ENCODE measurements at places on chromosomes 12 and 14.
A peak's percentile ranks its signal among the peaks of the same experiment; 100 is the strongest.

GRCh38 chr12:109588461-109589239 lies 15.1 kb downstream of the MVK start:
- no peak for DNase-seq

DNA sequence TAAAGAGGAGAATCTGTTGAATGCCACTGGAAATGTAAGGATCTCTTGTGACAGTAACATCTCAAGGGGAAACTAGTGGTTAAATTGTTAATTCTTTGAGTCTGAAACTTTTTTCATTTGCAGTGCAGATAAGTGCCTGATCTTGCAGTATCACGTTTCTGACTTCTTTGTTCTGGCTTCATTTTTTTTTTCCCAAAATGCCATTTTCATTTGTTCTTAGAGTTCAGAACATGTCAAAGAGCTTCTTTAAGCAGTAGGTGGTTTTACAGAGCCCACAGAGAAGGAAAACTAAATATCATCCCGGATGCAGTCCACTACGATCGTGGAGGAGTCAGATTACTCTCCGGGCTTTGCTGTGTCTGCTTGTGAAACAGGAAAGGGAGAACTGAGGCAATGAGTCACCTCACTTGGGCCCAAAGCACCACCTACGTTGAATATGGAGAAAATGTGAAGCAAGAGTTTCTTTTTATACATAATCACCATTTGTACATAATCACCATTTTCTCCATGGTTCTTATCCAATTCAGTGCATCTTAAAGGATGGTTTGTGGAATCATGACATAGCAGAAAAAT lies 43.9 kb downstream of the HMGA2 start:
- DNase-seq = no peak

- no peak for DNase-seq
Measured at GRCh38 chr12:108886873-108887629, 7.2 kb downstream of the DAO start.

GRCh38 chr12:130195776-130196175 lies 33.5 kb downstream of the FZD10 start:
- no peak for DNase-seq

DNA sequence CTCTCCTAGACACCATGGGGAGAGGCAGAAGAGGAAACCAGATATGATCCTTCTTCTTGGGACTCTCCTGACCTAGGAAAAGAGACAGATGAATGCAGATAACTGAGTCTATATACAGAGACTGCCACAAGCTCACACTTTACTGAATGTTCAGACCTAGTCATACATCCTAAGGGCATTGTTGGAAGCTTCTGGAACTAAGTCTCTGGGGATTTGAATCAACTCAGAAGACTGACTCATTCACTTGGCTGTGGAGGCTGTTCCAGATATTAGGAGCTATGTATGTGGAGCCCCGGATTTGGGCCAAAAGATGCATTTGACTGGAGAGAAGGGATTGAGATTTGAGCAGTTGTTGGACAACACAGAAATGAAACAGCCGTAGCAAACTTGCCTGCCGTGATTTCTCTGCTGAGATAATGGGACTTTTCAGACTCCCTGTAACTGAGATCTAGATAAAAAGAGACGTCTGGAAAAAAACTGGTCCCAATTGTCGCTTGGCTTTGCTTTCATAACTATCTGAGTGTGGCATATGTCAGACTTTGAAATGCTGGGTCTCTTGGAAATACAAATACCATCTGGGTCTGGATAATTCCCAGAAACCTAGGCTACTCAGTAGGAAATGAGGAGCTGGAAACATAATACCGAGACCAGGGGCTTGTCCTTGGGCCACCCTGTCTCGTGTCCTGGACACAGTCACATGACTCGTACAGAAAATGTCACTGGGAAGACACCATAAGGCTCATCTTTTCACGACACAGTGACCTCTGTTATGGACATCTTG lies 396.8 kb downstream of the NUAK1 start:
- DNase-seq = no peak

GRCh38 chr12:67988601-67989021 lies 636 bp upstream of the IFNG-AS1 start:
- no peak for DNase-seq

DNA sequence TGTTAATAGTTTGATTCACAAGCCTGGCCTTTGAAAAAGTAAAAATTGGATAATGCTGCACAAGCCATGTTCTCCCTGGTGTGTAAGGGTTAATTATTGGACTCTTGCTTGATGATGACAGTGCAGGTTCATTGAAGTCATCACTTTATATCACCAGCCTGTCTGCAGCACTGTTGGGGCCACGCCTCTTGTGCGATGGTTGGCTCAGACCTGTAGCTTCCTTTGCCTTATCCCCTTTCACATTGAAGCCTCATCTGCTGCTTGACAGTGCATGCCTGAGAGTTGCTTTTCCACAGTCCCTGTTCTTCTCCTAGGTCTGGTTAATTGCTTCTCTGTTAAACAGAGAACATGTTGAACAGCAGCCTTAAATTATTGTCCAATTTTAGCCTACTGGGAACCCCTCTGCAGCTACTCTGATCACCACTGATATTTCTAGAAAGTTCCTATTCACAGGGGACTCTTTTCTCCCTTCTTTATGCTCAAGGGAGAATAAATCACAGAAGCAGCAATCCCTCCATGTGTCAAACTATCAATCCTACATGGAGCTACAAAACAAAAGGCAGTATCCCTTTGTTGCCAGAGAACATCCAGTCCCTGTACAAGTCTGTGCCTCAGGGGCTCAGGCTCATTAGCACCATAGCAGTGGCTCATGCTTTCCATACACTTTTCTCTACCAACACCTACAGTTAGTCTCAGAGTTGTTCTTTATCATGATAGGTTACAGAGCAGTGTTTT lies 322.1 kb downstream of the RGS6 start:
- no peak for DNase-seq

DNA sequence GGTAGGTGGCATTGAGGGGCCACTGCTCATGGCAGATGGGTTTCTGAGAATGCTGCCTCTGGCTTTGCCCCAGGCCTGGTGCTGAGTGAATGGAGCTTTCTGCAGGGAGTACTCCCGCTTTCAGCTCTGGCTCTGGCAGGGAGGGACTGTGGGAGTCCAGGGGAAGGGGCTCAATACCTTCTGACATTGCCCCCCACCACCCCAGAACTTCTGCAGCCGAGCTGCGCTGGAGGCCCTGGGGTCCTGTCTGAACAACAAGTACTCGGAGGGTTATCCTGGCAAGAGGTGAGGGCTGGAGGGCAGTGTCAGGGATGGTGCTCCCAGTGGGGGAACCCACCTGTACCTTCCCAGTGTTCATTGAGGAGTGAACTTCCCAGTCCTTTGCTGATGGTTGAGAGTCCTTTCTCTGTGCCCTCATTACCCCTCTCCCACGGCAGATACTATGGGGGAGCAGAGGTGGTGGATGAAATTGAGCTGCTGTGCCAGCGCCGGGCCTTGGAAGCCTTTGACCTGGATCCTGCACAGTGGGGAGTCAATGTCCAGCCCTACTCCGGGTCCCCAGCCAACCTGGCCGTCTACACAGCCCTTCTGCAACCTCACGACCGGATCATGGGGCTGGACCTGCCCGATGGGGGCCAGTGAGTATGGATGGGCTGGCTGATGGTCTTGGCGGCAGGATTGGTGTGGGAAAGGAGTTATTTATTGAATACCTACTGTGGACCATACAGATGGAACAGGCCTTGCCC lies 1.9 kb downstream of the SHMT2 start:
- DNase-seq = no peak

GRCh38 chr14:103091041-103091882 lies 3.3 kb upstream of the EXOC3L4 start:
- no peak for DNase-seq

DNA sequence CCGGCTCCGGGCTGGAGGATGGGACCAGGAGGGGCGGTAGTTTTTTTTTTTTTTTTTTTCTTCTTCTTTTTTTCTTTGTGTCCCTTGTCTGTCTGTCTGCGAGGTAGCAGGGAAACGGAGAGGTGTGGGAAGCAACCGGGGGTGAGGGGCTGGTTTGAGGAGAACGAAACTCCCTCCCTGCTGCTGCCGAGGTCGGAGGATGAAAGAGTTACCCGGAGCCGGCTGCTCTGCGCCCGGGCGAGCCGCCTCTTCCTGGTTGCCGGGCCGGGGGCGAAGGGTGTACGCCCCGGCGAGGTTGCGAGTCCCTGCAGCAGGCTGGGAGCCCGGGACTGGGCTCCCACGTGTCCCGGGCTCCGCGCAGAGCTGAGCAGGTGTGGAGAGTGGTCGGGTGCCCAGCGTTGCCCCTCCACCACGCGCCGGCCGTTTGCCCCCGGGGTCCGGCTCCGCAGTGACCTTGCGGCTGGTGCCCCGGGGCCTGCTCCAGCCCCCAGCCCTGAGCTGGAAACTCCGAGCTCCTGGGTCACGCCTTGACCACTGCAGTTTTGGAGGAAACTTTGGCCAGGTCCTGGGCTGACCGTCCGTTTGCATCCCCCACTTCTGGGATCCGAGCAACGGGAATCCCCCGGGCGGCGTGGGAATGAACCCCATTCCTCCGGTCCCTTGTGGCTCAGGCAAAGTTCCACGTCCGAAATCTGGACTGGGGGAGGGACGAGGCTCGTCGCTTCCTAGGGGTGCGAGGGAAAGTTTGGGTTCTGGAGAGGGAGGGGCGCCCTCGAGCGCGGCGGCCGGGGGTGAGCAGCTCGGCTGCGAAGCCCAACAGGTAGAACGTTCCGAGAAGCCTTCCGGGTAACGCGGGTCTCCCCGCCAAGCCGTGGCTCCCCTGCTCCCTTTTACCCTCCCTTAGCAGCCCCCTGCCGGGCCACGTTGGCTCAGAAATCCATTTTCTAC lies 1.3 kb downstream of the CHST11 start:
- no peak for DNase-seq

DNA sequence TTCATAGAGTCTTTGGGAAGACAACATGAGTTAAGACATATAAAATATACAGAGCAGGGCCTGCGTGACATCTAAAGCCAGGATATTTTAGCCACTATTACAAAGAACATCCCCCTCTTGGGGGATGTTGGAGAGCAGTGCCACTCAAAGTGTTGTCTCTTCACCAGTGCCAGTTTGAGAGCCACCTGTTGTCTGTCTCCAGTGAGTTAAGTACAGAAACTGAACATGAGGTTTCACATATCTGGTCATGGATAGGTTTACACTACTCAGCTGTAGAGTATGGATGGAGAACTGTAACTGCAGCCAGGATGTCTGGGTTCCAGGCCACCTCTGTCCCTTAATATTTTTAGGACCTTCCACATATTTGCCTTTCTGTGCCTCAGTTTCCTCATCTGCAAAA lies 39.1 kb downstream of the RNFT2 start:
- DNase-seq = no peak

GRCh38 chr14:90643982-90644670 lies 172.1 kb downstream of the TTC7B start:
- no peak for DNase-seq

DNA sequence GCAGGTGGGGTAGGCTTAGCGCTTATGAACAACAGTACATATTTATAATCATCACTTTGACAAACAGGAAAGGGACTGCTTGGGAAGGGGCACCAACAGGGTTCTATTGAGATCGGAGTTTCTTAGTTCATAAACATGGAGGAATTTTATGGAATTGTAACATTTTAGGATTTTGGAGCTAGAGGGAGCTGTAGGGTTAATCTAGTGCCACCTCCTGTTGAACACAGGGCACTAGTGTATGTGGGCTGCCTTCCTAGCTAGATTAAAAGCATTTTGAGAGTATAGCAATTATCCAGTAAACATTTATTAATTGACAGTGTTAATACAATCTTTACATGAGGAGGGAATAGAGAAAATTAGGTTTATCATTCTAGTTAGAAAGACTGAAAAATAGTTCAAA lies 23.1 kb upstream of the TBC1D30 start:
- DNase-seq = no peak

DNA sequence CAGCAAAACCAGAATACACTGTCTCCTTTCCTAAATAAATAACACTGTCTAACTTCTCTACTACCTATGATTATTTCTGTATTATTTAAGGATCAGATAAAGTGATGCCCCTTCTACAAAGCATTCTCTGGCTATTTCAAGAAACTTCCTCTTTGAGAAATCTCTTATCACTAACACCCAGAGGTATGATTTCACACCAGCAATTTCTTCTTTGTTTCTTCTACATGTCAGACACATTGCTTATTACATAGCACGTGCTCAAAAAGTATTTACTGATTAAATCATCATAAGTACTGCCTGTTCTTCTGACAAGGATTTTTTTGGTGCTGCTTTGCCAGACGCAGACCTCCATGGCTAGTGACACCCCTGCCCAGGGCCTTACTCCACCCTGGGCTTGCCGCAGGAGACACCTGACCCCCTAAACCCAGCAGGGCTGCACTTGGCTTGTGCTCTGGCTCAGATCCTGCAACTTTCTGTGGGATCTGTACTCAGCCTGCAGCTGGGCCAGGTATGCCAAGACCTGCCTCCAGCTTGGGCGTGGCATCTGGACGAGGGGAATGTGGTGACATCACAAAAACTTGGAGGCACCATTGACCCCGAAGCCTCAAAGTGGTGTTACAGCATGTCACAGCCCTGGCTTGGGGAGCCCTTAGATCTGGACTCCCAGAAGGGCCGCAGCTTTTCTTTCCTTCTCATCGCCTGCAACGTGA lies 15.4 kb upstream of the HIGD1C start:
- DNase-seq = no peak

- DNase-seq = peak; percentile 82
Measured at GRCh38 chr12:122726080-122726558, 4.5 kb downstream of the HCAR1 start.

GRCh38 chr14:53953828-53954550 lies 2.6 kb downstream of the BMP4 start:
- peak; percentile 25 for DNase-seq

GRCh38 chr12:131058700-131059099 lies 105.0 kb downstream of the ADGRD1 start:
- DNase-seq = no peak

- DNase-seq = no peak
Measured at GRCh38 chr14:22071006-22071405, 397.4 kb upstream of the OR4E1 start.

GRCh38 chr12:6038160-6038559 lies 86.3 kb downstream of the VWF start:
- DNase-seq = peak; percentile 62

DNA sequence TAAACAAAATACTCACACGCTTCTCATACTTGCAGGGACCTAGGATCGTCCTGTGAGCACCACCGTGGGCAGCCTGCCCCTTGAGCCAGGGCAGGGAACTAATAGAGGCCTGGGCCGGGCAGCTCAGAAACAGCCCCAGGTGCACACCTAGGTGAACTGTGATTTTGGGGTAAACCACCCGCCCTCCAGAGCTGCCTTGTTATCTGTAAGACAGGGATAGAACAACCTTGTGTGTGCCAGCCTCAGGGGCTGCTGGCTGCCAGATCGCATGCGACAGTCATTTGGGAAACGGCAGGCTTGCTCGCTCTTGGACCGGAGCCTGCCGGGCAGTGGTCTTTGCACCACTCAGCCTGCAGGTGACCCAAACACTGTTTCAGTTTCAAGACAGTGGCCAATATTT lies 86.8 kb downstream of the ADGRD1 start:
- no peak for DNase-seq

All from kidney glomerular epithelial cell (primary cell).